Muscle of back (tissue), 13 donors: ENCODE measurements at places on chromosomes 1 and 21.
A peak's percentile ranks its signal among the peaks of the same experiment; 100 is the strongest.

DNA sequence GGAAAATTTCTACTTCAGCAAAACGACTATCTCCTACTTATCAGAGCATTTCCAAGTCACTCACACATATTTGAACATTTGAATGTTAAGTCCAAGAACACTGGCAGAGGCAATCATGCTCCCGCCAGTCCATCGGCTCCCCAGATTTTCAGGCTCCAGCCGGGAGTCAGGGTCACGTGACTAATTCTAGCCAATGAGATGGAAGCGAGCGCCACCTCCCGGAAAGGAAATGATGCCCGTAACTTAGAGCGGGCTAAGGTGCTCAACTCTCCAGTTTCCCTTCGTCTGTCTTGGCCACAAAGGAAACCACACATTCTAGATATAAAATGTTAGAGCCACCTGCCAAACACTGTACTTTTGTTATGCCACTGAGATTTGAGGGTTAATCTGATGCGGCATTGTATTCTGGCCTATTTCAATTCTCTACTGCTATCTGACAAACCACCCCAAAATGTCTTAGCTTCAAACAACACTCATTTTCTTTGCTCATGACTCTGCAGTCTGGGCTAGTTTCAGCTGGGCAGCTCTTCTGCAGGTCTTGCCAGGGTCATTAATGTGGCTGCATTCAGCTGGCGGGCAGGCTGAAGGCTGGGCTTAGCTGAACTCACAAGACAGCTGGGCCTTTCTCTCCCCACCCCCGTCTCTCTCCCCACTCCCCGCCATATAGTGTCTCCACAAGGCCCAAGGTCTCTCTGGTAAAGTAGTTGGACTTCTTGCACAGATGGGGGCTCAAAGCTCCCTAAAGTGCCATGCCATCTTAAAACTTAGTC is 16.5 kb upstream of the LHX4 start:
- no peak for DNase-seq

GRCh38 chr1:205797168-205797567 is 15.8 kb downstream of the SLC41A1 start:
- no peak for DNase-seq

- no peak for DNase-seq
Observed at GRCh38 chr1:198648592-198648991, 9.8 kb downstream of the PTPRC start.

DNA sequence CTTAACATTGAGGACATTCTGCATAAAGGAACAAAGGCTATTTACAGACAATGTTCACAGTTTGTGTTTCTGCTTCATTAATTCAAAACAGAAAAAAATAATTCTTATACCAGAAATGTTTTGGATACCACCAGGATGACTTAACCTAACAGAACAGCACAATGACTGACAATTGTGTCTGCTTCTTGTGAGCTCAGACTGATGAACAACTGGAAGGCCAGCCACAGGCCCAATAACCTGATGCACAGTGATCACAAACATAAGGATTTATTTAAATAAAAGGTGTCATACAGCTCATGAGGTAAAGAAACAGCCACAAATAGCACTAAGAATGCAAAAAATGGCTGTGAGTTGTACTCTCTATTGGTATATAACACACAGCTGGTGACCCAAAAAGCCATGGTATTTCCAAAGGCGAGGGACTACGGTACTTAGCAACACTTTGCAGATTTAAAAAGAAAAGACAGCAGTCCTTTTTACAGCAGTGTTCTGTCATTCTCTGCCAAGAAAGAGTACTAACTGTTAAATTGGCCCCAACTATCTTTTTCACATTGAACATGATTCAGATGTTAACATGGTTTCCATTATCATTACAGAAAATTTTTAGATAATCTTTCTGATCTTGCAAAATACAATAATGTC is 32.1 kb upstream of the DDAH1 start:
- peak; percentile 17 for DNase-seq

- DNase-seq, result no peak
Observed at GRCh38 chr1:22557341-22557950, 5.8 kb upstream of the EPHA8 start.

DNA sequence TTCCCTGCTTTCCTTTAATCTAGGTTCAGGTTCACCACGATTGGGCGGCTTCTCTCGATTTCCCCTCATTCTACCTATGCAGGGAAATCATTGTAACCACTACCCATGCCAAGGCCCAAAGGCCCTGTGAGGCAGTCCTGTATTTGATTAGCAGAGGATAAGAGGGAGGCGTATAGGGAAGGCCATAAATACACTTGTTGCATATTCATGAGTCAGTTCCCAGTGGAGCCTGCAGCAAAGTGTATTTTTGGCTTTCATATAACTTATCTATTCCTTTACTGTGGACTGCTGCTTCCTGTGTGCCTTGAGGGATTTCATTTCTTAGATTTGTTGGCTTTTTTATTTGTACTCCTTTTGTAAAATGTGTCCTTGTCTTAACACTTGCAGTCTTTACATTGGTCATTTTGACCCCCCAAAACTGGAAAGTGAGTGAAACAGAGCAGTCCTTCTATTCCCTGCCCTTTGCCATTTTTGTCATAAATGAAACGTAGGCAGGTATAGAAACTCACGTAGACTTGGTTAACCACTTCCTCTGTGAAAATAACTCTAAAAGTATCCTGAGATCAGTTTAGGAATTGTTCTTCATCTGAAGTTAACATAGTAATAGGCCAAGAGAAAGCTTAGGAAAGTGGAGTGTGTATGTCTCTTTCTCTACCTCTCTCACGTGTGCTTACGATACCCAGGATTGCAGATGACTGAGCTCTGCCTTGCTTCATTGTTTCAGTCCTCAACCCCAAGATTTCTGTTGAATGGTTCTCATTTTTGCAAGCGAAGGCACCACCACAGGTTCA is 19.6 kb upstream of the KCNQ4 start:
- DNase-seq, result no peak
